Activated CD8-positive, alpha-beta T cell treated with anti-CD3 and anti-CD28 coated beads for 36 hours (primary cell): ENCODE measurements at places on chromosomes 1 and 21.
A peak's percentile ranks its signal among the peaks of the same experiment; 100 is the strongest.

GRCh38 chr1:231214918-231215680 lies 25.9 kb upstream of the GNPAT start:
- peak; percentile 63 for DNase-seq

DNA sequence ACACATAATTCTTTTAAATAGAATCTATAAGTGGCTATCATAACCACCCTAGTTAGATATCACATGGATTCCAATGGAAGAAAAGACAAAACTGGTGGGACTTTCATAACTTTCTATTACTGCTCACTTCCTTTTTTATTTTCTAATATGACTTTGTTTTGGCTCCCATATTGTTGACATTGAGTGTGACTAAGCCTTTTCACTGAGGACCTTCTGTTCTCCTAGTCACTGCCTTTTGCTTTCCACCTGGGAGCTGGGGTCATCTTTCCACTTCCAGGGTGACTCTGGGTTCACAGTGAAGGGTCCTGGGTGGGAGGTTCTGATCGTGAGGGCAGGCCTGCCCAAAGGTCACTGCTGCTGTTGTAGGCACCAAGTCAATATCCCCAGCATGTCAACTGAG lies 275.8 kb downstream of the TGFB2 start:
- DNase-seq, result no peak

- no peak for DNase-seq
Observed at GRCh38 chr1:241964550-241965282, 7.1 kb downstream of the BECN2 start.

DNA sequence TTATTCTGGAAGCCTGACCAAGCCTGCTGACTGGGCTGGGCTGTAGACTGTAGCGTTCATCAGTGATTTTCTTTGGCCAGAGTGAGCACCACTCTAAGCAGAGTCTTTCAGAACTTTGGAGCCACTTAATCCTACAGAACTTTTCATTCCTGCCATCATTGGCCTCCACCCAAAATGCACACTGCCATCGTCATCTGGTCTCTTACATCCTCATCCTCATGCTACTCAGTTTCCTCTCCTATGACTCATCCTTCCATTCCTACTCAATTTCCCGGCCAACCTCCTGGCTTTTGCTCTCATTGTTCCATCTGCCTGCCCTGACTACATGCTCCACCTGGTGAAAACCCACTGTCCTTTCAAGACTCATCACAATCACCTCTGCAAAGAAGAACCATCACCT lies 233.8 kb upstream of the USP25 start:
- no peak for DNase-seq

DNA sequence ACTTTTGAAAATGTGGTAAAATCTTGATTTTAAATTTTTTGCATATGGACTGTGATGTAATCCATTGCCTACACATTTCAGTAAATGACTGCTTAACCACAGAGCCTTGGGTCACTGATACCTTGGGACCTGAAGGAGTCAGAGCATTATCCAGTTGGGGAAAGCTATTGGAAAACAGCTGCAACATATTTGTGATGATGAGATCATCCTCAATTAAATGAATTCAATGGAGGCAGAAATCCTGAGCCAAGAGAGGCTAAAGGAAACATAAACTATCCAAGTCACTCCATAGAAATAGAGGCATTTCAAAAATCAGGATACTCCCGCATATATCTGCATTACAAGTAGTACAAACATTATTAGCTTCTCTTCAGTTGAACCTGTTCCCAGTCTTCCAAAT lies 99.8 kb upstream of the PRMT6 start:
- no peak for DNase-seq

DNA sequence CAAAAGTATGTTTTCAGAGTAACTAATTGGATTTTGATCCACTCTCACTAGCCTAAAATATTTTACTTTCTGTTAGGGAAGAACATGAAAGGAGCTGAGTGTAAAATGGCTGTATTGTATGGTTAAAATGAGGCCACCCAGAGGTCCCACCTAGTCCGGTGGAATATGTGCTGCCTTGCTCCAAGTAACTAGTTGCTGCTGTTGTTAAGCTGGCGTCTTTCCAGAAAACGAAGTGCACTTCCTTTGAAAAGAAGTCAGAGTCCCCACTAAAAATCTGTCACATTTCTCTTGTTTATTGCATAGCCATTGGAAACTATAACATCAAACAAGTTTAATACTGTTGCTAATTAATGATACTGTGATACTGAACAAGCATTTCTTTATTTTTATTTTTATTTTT lies 3.2 kb downstream of the SLC25A33 start:
- no peak for DNase-seq
